ENCODE measurements at places on chromosomes 3 and 15. TPM values are rescaled to one million over a fixed set of nuclear protein-coding genes. Genes with fewer than 3 reads are reported as not detected.

- no peak for DNase-seq
These were observed 96.0 kb upstream of the ZNF385D start for GRCh38 chr3:21847005-21847404.

GRCh38 chr3:33578325-33579177 lies 138.3 kb upstream of the UBP1 start:
- DNase-seq, result no peak

- DNase-seq, result no peak
These were observed 252.5 kb upstream of the TGFBR2 start for GRCh38 chr3:30353711-30354467.

DNA sequence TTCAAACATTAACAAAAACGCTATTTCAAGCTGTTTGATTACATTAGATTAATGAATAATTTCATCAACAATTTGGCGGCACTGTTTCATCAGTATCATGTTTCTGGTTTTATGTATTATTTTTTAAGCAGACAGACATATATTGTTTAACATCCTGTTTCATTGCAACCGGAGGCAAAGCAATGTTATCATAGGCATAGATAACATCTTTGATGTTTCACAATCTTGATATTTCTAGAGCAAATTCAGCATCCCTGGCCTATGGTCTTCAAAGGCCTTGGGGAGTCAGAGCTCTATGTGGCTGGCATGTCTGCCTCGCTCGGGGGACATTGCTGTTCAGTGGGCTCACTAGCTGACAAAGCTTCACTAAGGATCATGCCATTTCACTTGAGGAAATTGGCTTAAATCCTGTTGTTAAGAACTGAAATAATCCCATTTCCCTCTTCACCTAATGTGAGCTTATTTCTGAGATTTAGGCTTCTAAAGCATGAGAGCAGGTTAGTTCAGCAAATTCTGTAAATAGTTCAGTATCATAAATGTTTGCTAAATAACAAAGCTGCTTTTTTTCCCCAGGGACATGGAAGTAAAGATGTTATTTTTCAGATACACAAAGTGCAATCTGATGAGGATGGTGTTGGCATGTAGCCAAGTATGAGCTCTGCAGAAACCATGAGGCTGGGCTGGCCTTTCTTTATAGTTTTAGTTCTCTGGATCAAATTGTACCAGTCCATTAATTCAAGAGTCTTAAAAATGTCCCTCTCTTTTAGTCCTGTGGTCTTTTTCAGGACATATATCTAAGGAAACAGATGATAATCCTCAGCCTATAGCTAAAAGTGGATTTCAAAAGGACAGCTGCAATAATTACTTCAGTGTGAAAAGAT lies 941.4 kb downstream of the PLOD2 start:
- DNase-seq, result no peak

GRCh38 chr3:141499284-141499683 lies 12.5 kb downstream of the RASA2 start:
- DNase-seq, result no peak

GRCh38 chr3:152430223-152431002 lies 161.7 kb downstream of the MBNL1 start:
- DNase-seq, result no peak

GRCh38 chr15:77025941-77026411 lies 31.1 kb downstream of the PSTPIP1 start:
- DNase-seq, result no peak

PPP1R14D gene
- not detected for total RNA-seq

BCHE gene
- 2.2 TPM for total RNA-seq

BFSP2 gene
- total RNA-seq, result not detected

CEP97 gene
- 5.5 TPM for total RNA-seq

PPM1M gene
- total RNA-seq, result 22.4 TPM
